GM06990 (cell line): ENCODE measurements at places on chromosomes 3 and 15.

GRCh38 chr3:132925256-132925930 is 112.8 kb upstream of the TMEM108 start:
- DNase-seq, result no peak

DNA sequence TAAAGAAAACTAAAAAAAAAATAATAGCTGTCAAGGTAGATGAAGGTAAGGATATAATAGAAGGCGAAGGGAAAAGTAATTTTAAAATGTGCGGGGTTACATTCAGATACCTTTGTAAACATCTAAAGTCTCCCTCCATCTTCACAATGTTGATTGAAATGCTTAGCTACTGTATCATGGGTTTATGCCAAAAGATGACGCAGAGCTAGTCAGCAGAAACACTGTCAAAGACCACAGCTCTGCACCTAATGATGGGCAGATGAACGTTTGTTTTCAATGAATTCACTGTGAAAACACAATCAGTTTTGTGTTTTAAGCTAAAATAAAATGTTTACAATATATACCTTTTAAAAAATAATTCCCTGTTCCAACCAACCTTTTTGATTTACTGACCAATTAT is 61.2 kb downstream of the RFTN1 start:
- no peak for DNase-seq

- DNase-seq, result no peak
Observed at GRCh38 chr3:33488246-33488645, 48.0 kb upstream of the UBP1 start.

GRCh38 chr15:92719021-92719420 is 63.4 kb upstream of the FAM174B start:
- DNase-seq, result no peak

GRCh38 chr3:185807445-185808068 is 17.3 kb downstream of the IGF2BP2 start:
- no peak for DNase-seq

DNA sequence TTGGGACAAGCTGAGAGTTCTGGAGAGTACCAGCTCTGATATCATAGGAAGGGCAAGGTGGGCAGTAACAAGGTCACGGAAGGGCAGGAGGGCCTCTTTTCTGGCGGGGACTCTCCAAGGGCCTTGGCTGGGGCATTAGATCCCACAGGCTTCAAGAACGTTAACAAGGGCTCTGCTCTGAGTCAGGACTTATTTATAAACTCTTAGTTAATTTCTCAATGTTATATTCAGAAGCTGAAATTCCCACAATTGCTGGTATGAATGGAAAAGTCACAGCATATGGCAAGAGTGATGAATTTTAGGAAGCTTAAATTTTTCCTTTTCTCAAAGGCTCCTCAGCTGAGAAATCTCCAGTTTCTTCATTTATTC is 320.2 kb upstream of the TBC1D5 start:
- DNase-seq, result no peak

- DNase-seq, result no peak
Observed at GRCh38 chr3:48927928-48928327, 9.3 kb downstream of the ARIH2 start.

DNA sequence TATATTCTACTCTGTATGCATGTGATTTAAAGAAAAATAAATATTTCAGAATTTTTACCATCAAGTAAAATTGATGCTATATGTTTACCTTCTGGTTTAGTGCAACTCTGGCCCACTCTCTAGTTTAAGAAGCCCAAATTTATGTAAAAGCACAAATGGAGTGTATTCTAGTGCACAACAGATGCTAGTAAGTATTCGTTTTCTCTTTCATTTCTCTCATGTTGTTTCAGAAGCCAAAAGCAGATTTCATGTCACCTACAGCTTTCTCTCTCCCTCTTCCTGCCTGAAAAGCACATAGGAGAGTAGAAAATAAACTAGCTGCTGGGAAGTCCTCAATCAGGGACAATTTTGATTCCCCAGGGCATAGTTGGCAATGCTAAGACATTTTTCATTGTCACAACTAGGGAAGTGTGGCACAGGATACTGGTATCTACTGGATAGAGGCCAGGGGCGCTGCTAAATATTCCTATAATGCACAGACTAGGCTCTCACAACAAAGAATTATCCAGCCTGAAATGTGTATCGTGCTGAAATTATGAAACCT is 147.4 kb upstream of the ARHGEF26 start:
- no peak for DNase-seq

DNA sequence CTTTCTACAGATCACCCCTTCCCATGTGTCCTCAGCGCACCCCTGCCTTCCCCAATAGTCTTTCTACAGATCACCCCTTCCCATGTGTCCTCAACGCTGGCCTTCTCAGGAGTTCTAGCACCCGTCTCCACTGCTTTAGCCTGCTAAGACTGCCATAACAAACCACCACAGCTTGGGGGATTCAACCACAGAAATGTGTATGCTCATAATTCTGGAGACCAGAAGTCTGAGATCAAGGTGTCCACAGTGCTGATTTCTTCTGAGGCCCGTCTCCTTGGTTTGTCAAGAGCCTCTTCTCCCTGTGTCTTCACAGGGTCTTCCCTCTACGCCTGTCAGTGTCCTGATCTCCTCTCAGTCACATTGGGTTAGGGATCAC is 68.1 kb upstream of the CGNL1 start:
- DNase-seq, result no peak

DNA sequence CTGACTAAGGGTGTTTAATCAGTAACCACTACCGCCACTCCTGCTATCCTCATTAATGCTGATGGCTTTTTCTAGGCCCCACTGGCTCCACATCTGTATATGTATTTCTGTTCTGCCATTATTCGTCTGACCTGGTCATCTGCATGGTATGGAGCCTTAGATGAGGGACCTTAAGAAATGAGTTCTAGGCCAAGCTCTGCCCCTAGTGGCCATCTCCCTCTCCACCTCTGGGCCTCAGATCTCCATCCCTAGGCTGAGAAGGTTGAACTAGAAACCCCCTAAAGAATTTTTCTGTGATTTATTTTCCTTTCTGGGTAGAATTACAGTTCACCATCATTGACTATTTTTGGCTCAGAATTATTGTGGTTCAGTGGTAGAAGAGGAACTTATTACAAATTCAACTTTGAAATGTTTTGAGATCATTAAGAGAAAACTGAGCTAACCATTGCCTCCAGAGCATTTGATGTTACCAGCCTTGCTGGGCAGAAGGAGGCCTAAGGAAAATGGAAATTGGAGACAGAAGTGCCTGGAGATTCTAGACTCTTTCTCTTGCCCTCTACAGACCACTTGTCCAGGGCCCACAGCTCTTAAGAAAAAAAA is 325.2 kb upstream of the NR2E3 start:
- no peak for DNase-seq

GRCh38 chr3:144127700-144128099 is 156.1 kb downstream of the DIPK2A start:
- DNase-seq, result no peak

GRCh38 chr3:195103623-195104022 is 167.3 kb downstream of the XXYLT1 start:
- DNase-seq, result no peak

- DNase-seq, result no peak
Observed at GRCh38 chr3:188057124-188057523, 96.8 kb upstream of the LPP start.

DNA sequence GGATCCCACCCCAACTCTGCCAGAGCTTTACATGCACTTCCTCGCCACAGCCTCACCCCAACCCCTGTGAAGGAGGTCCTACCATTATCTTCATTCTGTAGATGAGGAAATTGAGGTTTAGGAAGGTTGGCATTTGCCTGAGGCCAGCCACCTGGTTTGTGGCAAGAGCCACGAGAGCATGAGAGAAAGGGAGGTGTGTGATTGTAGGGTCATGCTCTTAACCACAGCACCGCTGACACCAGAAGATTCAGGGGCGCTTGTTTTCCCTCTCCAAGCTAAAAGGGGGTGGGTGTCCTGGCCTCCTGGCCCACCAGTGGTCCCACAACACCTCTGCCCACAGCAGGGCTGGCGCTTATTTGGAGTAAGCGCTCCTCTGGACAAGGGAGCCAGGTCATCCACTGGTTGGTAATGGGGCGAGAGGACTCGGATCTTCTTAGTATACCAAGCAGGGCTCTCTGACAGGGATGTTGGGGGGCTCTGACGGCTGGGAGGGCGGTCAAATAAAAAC is 691 bp downstream of the RHCG start:
- DNase-seq, result no peak

DNA sequence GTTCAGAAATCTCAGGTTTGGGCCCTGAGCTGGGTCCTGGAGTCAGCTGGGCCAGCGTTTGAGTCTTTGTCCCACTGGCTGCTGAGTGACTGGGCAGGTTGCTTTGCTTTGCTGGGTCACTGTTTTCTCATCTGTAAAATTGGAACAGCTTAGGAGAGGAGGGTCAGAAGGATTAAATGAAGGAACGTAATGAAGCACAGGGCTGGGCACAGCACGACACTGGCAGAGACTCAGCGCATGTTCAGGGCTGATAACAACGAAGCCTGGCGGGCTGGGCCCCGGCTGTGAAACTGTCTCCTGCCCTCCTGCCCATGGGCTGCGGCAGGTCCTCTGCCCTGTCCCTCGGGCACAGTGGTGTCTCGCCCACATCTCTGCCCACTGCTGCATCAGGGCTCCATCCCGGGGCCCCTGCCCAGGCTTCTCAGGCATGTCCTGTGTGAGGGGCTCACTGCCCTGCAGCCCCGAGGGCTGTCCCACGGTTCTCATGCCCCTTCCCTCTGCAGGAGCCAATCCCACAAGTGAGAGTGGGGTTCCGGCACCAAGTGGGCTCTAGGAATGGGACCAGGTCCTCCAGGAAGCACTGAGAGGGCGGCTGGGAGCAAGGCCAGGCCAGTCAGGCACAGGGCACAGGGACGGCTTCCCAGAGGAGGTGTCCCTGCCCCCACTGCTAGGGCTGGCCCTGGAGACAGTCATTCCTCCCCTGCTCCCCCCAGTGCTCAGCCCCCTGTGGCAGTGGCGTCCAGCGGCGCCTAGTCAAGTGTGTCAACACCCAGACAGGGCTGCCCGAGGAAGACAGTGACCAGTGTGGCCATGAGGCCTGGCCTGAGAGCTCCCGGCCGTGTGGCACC is 88.0 kb downstream of the TBC1D2B start:
- DNase-seq, result no peak

- DNase-seq, result no peak
Observed at GRCh38 chr15:56741541-56741940, 8.2 kb upstream of the ZNF280D start.

- no peak for DNase-seq
Observed at GRCh38 chr15:66733976-66734375, 31.9 kb downstream of the SMAD6 start.

GRCh38 chr15:75313116-75313845 is 22.6 kb upstream of the COMMD4 start:
- DNase-seq, result no peak

- no peak for DNase-seq
Observed at GRCh38 chr15:92613841-92614240, 41.7 kb downstream of the FAM174B start.

GRCh38 chr15:45023659-45024225 is 747 bp downstream of the SORD start:
- DNase-seq, result no peak
